ENCODE measurements at places on chromosomes 12 and 14. TPM values are rescaled to one million over a fixed set of nuclear protein-coding genes. Genes with fewer than 3 reads are reported as not detected.

GRCh38 chr12:123678981-123679380, 8.1 kb downstream of the TCTN2 start:
- peaks cover 7% of the 10 kb centered on the region for H3K36me3 ChIP-seq
- no peaks in the 10 kb centered on the region for H3K4me1 ChIP-seq
- no peak overlapping the region for H3K27ac ChIP-seq

Gene GLT8D2
- 3.1 TPM for total RNA-seq

Gene CD163L1
- total RNA-seq = not detected

- DNase-seq = no peak
- H3K36me3 ChIP-seq = no peaks in the 10 kb centered on the region
- H3K27ac ChIP-seq = no peak overlapping the region
- no peaks in the 10 kb centered on the region for H3K27me3 ChIP-seq
Measured at GRCh38 chr12:27840229-27840999, 60.4 kb upstream of the MANSC4 start.

DNA sequence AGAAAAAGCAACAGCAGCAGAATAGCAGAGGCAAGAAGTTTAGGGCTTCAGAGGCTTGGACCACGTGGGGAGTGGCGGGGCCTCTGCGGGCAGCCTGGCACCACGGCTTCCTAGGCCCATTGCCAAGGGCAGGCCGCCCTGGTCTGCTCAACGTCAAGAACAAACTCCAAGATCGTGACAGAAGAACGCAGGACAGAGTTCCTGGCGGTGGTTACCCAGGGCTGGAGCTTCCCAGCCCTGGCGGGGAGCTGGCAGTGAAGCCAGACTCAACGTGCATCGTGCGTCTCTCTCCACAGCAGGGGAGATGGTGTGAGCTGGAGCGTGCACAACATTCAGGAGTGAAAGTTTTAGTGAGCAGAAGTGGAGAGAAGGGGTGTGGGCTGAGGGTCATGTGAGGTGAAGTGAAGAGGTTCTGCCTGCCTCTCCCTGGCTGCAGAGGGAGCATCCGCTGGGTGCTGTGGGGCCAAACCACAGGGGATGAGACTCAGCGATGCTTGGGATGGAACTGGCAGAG, 13.9 kb upstream of the CACNA2D4 start:
- H3K27ac ChIP-seq = no peak overlapping the region
- no peaks in the 10 kb centered on the region for H3K27me3 ChIP-seq
- H3K4me3 ChIP-seq = no peak overlapping the region
- H3K36me3 ChIP-seq = no peaks in the 10 kb centered on the region
- no peaks in the 10 kb centered on the region for H3K4me1 ChIP-seq

DNA sequence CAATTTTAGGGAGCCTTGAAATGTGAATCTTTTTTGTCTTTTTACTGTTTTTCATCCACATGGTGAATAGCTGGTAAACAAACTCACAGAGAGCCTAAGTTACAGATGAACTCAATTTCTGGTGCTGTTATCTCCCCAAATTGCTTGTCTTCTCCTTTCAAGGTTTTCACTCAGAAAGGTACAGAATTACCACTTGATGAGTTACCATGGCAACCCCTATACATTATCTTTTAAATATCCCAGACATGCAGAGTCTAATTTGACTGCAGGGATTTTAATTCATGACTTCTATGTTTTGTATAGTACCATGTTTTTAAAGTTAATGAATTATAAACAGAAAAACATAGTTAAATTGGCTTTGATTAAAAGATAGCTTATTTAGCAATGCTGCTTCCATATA, 203.7 kb downstream of the PELI2 start:
- H3K4me3 ChIP-seq = no peak overlapping the region
- H3K36me3 ChIP-seq = no peaks in the 10 kb centered on the region
- DNase-seq = no peak
- no peaks in the 10 kb centered on the region for H3K27me3 ChIP-seq

- H3K27me3 ChIP-seq = no peaks in the 10 kb centered on the region
- H3K27ac ChIP-seq = no peak overlapping the region
- no peaks in the 10 kb centered on the region for H3K4me1 ChIP-seq
Measured at GRCh38 chr14:30638926-30639325, 16.8 kb downstream of the SCFD1 start.

GRCh38 chr12:4267704-4268328, 5.7 kb upstream of the CCND2 start:
- peaks cover 4% of the 10 kb centered on the region for H3K27me3 ChIP-seq
- no peak overlapping the region for H3K27ac ChIP-seq
- no peaks in the 10 kb centered on the region for H3K4me1 ChIP-seq
- DNase-seq = no peak
- no peaks in the 10 kb centered on the region for H3K36me3 ChIP-seq

- no peak overlapping the region for H3K4me3 ChIP-seq
- H3K27me3 ChIP-seq = no peaks in the 10 kb centered on the region
- no peak for DNase-seq
- no peak overlapping the region for H3K27ac ChIP-seq
- H3K36me3 ChIP-seq = no peaks in the 10 kb centered on the region
- H3K4me1 ChIP-seq = no peaks in the 10 kb centered on the region
Measured at GRCh38 chr12:76555797-76556196, 3.8 kb downstream of the OSBPL8 start.

GRCh38 chr12:47188576-47189441, 109.0 kb upstream of the AMIGO2 start:
- no peaks in the 10 kb centered on the region for H3K27me3 ChIP-seq
- no peak overlapping the region for H3K27ac ChIP-seq
- DNase-seq = no peak
- no peaks in the 10 kb centered on the region for H3K4me1 ChIP-seq
- H3K4me3 ChIP-seq = no peak overlapping the region

Gene SERPINA12
- total RNA-seq = 1.1 TPM

Gene AHNAK2
- total RNA-seq = 18.3 TPM

Gene BHLHE41
- 11.3 TPM for total RNA-seq

DNA sequence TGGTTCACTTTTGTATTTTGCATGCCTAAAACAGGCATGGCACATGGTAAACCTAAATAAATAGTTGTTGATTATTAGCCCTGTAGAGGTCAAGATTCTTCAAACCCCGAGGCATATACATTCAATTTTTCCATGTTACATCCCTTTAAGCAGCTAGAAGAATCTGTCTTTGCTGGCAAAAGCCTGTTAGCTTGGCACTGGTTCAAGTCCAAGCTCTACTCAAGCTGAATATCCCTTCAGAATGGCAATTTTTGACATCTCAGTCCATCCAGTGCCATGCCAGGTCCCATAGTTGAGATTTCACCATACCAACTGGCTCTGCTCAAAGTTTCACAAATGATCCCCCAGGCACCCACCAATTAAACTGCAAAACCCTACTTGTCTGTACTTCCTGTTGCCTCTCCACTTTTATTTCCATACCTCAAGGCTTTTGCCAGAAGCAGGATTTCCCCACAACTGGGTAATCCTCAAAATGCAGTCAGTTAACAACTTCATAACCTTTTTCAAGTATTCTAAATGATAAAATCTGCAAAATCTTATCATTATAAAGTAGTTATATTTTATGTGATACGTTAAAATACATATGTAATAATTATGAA, 9.0 kb upstream of the DCN start:
- no peaks in the 10 kb centered on the region for H3K36me3 ChIP-seq
- no peaks in the 10 kb centered on the region for H3K27me3 ChIP-seq
- no peak overlapping the region for H3K4me3 ChIP-seq
- H3K27ac ChIP-seq = no peak overlapping the region
- H3K4me1 ChIP-seq = no peaks in the 10 kb centered on the region

DNA sequence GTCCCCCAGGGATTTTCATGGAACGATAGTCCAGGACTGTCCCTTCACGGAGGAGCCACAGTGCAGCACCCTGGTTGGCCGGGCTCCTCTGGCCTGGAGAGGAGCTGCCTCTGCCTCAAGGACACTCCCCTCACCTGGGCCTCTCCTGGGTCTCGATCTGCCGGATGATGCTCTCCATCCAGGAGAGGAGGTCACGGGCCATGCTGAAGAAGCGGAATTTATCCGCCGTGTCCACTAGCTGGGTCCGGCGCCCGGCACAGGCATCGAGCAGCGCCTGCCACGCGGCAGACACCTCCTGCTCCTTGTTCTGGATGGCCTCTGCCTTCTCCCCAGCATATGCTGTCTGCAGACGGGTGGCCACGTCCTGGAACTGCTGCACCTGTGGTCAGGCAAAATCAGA, 66.5 kb downstream of the PLEKHG3 start:
- DNase-seq = no peak
- no peak overlapping the region for H3K4me3 ChIP-seq
- H3K36me3 ChIP-seq = no peaks in the 10 kb centered on the region
- no peaks in the 10 kb centered on the region for H3K4me1 ChIP-seq
- no peak overlapping the region for H3K27ac ChIP-seq

DNA sequence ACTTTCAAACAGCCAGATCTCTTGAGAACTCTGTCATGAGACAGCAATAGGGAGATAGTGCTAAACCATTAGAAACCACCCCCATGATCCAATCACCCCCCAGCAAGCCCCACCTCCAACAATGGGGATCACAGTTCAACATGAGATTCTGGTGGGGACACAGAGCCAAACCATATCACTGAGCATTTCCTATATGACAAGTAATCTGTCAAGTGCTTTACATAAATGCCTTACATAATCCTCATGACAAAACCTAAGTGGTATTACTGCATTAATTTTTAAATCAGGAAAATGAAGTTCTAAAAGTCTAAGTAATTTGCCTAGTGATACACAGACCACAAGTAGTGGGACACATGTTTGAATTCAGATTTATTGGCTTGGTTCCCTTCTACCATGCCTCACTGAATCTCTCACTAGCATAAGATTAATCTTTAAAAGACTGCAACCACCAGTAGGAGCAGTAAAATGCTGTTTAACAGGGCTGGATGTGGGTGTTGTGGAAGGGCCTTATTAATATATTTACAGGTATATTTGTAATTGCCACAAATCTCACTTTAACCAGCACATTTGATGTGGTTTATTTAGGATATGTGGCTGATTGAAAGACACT, 323.1 kb upstream of the FBXO33 start:
- no peak for DNase-seq
- no peak overlapping the region for H3K27ac ChIP-seq
- no peak overlapping the region for H3K4me3 ChIP-seq
- H3K36me3 ChIP-seq = no peaks in the 10 kb centered on the region
- no peaks in the 10 kb centered on the region for H3K4me1 ChIP-seq

Gene KRT82
- total RNA-seq = not detected

GRCh38 chr14:65850429-65851135, 438.1 kb downstream of the FUT8 start:
- H3K4me3 ChIP-seq = no peak overlapping the region
- DNase-seq = no peak
- no peaks in the 10 kb centered on the region for H3K27me3 ChIP-seq
- no peak overlapping the region for H3K27ac ChIP-seq

DNA sequence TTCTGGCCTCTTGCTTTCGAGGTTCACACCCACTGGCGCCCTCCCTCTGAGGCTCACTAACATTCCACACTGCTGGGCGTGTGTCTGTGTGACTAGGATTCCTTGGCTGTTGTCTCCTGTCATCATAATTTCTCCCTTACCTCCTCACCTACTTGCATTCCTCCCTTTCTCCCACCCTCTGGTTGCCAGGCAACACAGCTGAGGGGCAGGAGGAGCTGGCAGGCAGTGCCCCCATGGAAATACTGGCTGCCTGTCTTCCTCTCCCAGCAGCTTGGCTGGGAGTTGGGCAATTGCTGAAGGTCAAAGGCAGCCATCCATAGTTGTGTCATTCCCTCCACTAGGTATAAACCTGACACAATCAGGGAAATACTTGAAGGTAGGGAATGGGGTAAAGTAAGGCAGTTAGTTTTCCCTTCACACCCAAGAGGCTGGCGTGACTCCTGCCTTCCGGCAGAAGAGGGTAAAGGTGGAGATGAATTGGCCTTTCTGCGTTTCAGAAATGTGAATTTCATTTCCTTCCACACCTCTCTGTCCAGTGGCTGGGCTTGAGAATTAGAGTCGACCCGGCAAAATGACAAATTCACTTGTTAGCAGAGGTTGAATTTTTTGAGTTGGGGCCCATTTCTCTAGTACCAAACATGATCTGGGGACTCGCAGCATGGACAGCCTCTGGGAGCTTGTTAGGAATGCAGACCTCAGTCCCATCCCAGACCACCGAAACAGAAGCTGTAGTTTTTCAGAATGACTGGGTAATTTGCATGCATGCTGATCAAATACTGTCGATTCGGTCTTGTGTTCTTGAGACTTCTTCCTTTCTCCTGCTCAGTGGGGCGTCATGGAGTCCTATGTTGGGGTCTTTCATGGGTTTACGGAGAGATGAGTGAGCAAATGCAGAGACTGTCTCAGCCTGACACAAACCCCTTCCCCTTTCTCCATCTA, 24.3 kb upstream of the EMP1 start:
- no peaks in the 10 kb centered on the region for H3K36me3 ChIP-seq
- no peak overlapping the region for H3K4me3 ChIP-seq
- H3K27ac ChIP-seq = no peak overlapping the region

Gene NUAK1
- total RNA-seq = 9.6 TPM

DNA sequence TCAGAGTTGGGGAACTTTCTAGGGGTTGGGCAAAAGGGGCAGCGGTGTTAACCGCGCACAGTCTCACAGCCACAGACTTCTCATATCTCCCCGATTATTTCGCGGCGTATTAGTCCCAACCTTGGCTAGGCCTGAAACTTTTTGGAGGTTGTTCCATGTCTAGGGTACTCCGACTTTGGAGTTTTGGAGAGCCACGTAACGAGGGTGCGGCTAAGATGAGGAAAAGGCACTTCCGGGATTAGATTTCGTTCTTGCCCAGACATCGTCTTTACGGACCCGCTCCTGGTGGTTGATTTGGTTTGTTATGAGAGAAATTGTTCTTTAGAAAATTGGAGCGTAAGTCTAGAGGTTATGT, 513 bp downstream of the CCNK start:
- no peaks in the 10 kb centered on the region for H3K36me3 ChIP-seq
- peak overlapping the region; percentile 92 for H3K27ac ChIP-seq
- H3K27me3 ChIP-seq = no peaks in the 10 kb centered on the region
- H3K4me3 ChIP-seq = peak overlapping the region; percentile 95
- DNase-seq = peak; percentile 19
- no peaks in the 10 kb centered on the region for H3K4me1 ChIP-seq

DNA sequence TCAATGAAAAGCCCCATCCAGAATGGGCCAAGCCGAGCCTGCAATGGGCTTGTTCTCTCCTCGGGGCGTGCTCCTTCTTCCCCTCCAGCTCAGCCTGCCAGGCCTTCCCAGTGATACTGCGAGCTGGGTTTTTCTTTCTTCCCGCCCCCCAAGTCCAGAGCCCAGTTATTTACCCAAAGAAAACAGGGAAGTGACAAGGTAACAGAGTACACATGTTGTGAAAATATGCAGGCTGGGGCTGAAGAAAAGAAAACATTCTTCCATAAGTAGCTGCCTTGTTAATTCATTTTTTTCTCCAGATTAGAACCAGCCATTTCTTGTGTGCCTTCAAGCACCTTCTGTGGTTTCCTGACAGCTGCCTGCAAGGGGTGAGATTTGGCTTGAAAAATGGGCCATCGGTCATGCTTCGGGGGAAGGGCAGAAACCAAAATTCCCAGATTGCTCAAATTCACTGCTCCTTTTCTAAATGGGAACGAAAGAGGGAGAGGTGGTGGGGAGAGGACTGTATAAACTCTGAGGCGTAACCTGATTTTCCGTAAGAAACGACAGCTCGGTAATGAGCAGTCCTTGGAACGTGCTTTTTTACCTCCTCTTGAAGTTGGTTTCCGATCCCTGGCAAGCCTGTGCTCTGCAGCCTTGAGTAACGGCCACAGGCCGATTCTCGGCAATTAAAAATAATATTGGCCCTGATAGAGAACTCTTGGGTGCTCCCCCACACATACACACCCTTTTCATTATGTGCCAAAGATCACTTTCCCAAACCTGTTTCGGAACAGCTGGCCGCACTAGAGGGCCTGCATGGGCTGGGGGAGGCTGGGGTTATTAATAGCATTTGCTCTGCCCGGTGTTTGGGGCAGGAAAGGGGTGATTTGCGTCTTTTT, 229.4 kb downstream of the ZFP36L1 start:
- H3K27me3 ChIP-seq = no peaks in the 10 kb centered on the region
- H3K4me3 ChIP-seq = no peak overlapping the region
- no peaks in the 10 kb centered on the region for H3K36me3 ChIP-seq
- peak overlapping the region; percentile 83 for H3K27ac ChIP-seq
- peaks cover 45% of the 10 kb centered on the region for H3K4me1 ChIP-seq
